SJCRH30 (cell line): ENCODE measurements at places on chromosomes 3 and 15. TPM values are rescaled to one million over a fixed set of nuclear protein-coding genes. Genes with fewer than 3 reads are reported as not detected.

Gene IDH2
- 96.9 and 102 TPM in 2 replicates for total RNA-seq

Gene TLR9
- not detected in 2 replicates for total RNA-seq

Gene ISL2
- 3.0 and 4.3 TPM in 2 replicates for total RNA-seq

Gene PLA2G4E
- not detected in 2 replicates for total RNA-seq

Gene CCR9
- total RNA-seq: not detected in 2 replicates

Gene FOXL2NB
- total RNA-seq: 0.23 and 0.34 TPM in 2 replicates

Gene CIAO2A
- total RNA-seq: 126 and 143 TPM in 2 replicates

Gene SERPINI2
- total RNA-seq: not detected in 2 replicates

Gene MOBP
- total RNA-seq: 0.04 TPM in 1 of 2 replicates, not detected in the other

Gene LRRC2
- total RNA-seq: not detected in 2 replicates

Gene RBMS3
- 8.1 and 9.5 TPM in 2 replicates for total RNA-seq

Gene CCDC174
- 11.4 and 16.6 TPM in 2 replicates for total RNA-seq

Gene AP3B2
- total RNA-seq: not detected in 2 replicates

Gene CPLX3
- total RNA-seq: not detected in 2 replicates

Gene MITF
- 2.2 TPM in 2 replicates for total RNA-seq

Gene TRIM42
- total RNA-seq: not detected in 2 replicates

Gene ROBO2
- total RNA-seq: 14.0 and 14.3 TPM in 2 replicates

Gene FURIN
- total RNA-seq: 12.0 and 12.6 TPM in 2 replicates

Gene IQCF5
- not detected in 2 replicates for total RNA-seq

Gene TM4SF18
- total RNA-seq: not detected in 2 replicates

Gene KBTBD12
- total RNA-seq: not detected in 2 replicates

Gene ZPLD1
- total RNA-seq: 0.14 and 0.15 TPM in 2 replicates

Gene GASK1A
- not detected in 2 replicates for total RNA-seq
